Left renal cortex interstitium (tissue), 4 donors: ENCODE measurements at places on chromosomes 5 and 9. TPM values are rescaled to one million over a fixed set of nuclear protein-coding genes. Genes with fewer than 3 reads are reported as not detected.

TUSC1 gene
- polyA plus RNA-seq: 18.1 TPM

EQTN gene
- polyA plus RNA-seq: not detected

- no peak for DNase-seq
Measured at GRCh38 chr5:151585970-151586369, 5.2 kb downstream of the FAT2 start.

- DNase-seq: no peak
Measured at GRCh38 chr9:27699621-27700020, 126.3 kb upstream of the C9orf72 start.

PCA3 gene
- polyA plus RNA-seq: 0.38 TPM

PELO gene
- polyA plus RNA-seq: 27.3 TPM

DNA sequence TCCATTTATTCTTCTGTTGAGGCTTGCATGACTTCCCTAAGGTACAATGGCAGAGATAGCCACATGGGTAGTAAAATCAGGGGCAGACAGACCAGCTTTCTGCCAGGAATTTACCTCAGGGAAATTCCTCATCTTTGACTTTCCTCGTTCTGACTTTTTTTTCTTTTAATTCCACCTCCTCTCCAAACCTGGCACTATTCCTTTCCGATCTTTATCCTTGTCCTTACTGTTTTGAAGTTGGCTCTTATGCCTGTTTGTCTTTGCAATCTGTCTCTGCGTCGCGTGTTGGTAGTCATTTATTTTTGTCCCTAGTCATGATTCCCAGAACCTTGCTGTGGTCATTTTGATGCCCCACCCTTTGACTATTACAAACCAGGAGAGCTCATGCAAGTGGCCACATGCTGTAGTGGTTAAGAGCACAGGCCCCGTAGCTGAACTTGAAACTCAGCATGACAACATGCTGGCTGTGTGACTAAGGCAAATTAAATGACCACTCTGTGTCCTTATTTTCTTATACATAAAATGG lies 19.0 kb downstream of the TMC1 start:
- DNase-seq: no peak

- no peak for DNase-seq
Measured at GRCh38 chr9:15369238-15369637, 53.4 kb upstream of the SNAPC3 start.

- no peak for DNase-seq
Measured at GRCh38 chr5:103546858-103547257, 15.7 kb downstream of the NUDT12 start.

DNA sequence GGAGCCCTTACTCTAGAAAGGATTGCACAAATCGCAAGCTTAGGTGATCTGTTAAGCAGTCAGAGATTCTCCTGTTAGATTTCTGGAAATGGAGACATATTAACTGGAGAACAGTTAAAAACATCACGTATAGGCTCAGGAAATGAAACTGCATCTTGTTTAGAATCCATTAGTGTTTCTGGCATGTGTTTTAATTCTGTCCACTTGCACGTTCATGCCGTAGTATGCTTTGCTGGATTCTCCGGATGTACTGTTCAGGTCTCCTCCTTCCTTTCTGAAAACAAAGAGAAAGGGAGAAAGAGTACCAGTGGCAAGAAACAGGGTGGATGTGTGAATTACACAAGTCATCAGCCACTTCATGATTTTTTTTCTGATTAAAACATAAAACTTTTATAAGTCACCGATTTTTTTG lies 2.5 kb upstream of the RGMB start:
- no peak for DNase-seq

DNA sequence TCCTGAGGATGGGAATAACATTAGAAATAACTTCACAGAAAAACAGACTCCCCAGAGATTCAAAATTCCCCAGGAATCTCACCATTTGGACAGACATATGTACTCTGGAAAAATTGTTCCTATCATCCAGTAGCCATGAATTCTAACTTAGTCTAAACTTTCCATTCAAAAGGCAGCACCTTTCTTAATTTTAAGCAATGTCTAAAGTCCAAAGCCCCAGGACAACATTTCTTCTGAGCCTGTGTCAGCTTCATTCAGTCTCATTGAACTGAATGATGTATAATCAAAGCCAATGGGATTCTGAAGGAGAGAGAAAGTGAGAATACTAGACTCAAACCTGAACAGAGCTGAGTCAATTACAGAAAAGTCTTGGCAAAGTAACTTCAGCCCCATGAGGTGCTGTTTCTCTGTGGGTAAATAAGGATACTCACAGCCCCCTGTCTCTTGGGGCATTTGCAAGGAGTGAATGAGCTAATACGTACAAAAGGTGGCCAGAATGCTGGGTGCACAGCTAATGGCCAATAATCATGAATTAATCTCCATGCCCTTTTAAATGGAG lies 140.6 kb downstream of the SEMA5A start:
- DNase-seq: no peak

DNA sequence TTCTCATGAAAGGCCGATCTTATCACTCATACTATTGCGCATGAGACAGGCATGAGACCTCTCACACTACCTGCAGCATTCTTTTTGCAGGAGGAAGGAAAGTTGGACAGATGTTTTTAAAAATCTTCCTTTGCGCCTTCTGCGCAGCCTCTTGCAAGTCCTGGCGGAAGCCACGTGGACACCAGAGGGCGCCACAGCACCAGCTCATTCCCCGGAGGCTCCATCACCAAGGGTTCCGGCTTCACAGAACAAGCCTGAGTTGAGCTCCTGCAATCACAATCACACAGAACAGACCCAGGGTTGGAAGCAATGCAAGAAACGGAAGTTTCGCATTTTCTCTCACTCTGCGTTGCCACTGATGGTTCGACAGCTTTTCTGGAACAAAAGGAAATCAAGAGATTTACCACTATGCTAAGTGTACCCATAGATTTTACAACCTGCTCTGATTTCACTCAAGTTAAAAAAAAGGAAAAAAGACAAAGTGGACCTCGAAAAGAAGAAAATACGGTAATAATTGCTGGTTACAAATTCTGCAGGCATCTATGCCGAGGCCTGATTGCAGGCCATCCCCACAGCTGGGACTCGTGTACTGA lies 304.7 kb upstream of the MSX2 start:
- DNase-seq: peak; percentile 86

DNA sequence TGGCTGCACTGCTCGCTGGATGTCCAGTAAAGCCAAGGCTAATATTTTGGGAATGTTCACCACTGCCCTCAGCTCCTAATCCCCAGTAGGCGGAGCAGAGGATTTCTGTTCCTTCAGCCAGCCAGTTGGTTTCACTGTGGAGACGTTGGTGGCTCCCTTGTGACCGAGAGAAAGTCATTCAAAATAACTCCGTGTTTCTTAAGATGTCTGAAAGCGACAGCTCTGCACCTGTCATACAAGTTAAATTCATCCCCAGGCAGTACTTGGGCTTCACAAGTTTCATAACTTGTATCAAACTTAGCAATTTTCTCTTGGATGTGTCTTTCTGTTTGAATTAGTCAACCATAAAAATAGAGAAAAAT lies 382 bp upstream of the CDKN2B start:
- no peak for DNase-seq

PCDHB15 gene
- polyA plus RNA-seq: 15.2 TPM

DNA sequence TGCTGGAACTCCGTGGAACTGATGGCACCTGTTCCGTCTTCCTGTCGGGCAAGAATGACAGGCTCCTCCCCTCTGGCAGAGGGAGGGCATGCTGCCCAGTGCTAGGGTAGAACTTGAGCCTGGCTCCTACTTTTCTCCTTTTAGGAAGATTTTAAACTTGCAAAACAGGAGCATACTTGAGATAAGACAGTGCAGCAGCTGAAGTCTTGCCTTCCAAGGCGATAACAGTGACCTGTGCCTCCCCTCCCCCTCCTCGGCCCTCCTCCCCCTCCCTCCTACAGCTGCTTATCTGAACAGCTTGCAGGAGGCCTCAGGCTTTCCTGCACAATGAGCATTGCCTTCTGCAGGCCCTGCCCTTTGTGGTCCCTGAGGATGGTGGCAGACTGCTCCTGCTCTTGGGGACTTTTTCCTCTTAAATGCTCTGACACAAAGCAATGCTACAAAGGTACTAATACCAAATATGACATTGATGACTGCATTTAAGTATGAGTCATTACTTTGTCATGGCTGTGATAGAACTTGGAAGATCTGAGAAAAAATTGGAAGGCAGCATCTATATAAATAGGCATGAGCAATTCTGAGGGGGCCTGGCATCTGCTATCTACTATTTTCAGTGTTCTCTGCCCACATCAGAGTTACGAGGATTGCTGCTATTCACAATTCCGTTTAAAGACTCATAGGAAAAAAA lies 2.0 kb downstream of the GADD45G start:
- DNase-seq: no peak

DNA sequence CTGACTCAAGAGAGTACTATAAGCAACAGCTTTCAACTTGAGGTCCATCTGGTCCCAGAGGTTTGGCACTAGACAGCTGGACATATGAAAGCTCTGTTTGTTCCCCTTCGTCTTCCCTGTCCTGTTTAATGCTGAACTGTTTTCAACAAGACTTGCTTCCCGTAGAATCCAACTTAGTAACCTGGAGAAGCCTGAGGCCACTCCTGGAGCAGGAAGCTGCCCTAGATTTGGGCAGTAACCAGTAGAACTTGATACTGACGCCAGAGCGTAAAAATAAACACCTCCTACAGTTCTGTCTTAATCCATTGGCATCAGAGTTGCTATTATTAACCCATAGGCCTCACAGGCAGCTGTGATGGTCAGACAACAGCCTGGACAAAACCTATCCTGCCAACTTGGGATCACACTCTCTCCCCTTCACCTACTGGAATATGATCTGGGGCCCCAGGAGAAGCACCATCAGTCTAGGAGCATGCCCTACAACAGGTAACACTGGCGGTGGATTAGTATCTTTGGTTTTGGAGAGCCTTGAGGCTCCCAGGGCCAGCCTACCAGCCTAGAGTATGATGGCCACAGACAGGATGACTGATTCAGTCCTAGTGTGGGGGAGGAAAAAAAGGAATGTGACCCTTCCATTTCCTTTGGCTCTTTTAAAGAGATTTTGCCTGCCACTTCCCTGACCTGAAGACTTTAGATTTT lies 29.2 kb downstream of the RUSC2 start:
- DNase-seq: no peak

THBS4 gene
- 15.7 TPM for polyA plus RNA-seq

- DNase-seq: no peak
Measured at GRCh38 chr9:127182901-127183746, 60.7 kb upstream of the ANGPTL2 start.

DNA sequence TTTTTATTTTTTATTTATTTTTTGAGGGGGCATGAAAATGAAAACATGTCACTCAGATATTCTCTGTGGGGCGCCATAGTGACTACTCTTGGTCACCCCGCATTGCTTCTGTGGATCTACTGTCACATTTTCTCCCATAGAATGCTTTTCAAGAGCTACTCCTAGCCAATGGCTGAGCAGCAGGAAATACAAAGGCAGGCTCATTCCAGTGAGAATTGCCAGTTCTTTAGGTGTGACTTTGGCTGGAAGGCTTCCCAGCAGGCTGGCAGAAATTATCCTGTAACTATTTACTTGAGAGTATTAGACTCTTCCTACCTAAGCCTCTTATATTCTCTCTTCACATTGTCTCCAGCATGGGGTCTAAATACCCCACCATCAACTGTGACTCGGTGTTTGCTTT lies 21.0 kb upstream of the PTPRD start:
- DNase-seq: no peak

SIT1 gene
- polyA plus RNA-seq: 0.30 TPM

GRCh38 chr5:95942414-95942813 lies 19.2 kb downstream of the ELL2 start:
- no peak for DNase-seq

DNA sequence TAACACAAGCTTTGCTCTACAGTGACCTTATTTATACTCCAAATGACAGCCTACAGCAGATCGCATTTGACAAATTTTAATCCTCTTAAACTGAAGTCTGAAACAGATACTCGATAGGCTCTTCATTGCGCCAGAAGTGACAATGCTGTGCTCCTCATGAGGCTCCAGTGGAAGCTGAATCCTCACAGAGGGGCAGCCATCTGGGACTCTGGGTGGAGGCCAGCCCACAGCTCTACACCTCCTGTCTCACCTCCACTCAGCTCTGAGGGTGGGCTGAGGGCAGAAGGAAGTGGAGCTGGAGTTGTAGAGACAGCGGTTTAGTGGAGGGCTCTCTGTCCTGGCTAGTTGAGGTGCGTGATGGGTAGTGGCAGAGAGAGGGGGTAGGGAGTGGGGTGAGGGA lies 283.3 kb upstream of the ANKRD55 start:
- DNase-seq: no peak

- no peak for DNase-seq
Measured at GRCh38 chr9:18238752-18239447, 235.1 kb upstream of the ADAMTSL1 start.

GRCh38 chr5:91408710-91409109 lies 25.6 kb upstream of the ARRDC3 start:
- no peak for DNase-seq

DNA sequence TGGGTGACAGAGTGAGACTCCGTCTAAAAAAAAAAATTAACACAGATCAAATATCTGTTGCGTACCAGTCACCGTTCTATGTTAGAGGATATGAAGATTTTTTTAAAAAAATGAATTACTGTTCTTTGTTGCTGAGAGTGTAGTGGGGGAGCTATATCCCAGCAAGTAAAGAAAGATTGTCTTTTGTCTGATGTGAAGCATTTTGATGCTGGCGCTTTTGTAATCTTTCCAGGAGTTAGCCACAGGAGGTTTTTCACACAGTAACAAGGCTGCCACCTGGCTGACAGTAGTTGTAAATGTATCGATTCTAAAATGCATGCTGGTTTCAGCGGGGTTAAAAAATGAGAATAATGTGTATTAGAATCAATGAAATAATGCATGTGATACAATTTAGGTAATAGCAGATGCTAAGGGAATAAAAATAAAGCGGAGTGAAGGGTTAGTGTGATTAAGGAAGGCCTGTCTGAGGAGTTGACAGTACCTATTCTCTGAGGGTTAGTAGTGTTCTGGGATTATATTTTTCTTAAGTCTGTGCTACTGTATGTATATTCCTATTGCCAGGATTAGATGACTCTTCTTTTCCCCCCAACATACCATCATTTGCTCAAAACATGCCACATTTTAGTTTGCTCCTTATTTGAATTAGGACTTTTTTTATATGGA lies 3.4 kb downstream of the LMNB1 start:
- DNase-seq: peak; percentile 56
